Adrenal gland (tissue), 19 donors: ENCODE measurements at places on chromosomes 11 and 22. TPM values are rescaled to one million over a fixed set of nuclear protein-coding genes. Genes with fewer than 3 reads are reported as not detected.

DNA sequence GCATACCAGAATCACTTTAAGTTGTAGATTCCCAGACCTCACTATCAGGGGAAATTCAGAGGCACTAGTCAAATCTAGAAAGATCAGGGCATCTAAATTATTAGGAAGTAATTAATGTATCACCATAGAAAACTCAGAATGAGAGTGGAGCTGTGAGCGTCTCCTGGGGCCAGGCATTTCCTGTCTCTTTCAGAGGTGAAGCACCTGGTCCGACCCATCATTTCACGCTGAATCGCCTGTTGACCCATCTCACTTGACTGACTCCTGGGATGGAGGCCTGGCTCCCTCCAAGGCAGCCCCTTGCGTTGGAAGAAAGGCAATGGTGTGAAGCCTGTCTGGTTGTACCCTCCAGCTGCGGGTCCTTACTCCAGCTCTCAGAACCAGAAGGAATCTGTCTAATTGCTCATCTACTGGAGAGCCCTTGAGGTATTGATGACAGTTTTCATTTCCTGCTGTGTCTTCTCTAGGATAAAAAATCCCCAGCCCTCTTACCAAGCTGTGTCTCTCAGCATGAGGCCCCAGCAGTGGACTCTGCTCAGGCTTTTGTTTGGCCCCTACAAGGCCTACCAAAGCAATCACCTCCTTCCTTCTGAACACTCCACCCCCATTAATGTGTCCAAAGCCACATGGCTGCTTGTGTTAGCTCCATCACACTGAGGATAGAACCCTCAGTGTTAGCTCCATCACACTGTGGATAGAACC lies 93.2 kb upstream of the SYT13 start:
- DNase-seq, result no peak

- DNase-seq, result no peak
These were observed 135.1 kb downstream of the TEAD1 start for GRCh38 chr11:12809364-12809763.

DNA sequence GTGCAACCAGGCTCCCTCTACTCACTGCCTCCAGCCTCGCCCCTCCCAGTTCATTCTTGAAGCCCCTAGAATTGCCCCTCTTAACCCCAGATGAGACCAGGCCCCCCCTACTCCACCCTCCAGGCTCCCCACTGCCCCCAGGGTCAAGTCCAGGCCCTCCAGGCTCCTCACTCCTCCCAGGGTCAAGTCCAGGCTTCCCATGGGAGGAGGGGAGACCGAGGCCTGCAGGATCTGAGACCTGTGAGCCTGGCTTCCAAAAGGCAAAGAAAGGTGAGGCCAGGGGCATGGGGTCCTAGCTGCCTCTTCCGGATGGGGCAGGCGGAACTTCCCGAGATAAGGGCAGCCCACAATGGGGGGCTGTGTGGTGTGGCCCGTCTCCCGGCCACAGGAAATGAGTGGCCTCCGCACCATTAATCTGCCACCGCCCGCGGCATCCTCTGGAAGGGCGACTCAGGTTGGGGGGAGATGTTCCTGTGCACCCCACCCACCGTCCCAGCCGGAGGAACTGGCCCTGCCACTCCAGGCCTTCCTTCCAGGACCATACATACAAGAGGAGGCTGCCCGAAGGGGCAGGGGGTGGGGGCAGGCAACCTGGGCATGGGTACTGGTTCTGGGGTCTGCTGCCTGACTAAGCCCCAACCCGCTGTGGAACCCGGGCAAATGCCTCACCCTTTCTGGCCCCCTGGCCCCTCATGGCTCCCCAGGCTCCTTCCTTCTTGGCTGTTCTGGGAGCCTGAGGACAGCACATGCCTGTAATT lies 35.1 kb upstream of the WNT11 start:
- DNase-seq, result no peak

Gene OR52I1
- not detected for total RNA-seq

Gene SERHL2
- 7.7 TPM for total RNA-seq

Gene LDLRAD3
- total RNA-seq, result 6.1 TPM

Gene RFPL2
- not detected for total RNA-seq

Gene PRR33
- total RNA-seq, result not detected
